ENCODE measurements at places on chromosomes 5 and 9. TPM values are rescaled to one million over a fixed set of nuclear protein-coding genes. Genes with fewer than 3 reads are reported as not detected.

GRCh38 chr9:122402403-122402871 is 31.6 kb downstream of the PTGS1 start:
- no peak overlapping the region for H3K4me3 ChIP-seq
- no peaks in the 10 kb centered on the region for H3K36me3 ChIP-seq
- no peak for DNase-seq
- peaks cover 5% of the 10 kb centered on the region for H3K27me3 ChIP-seq

- DNase-seq = no peak
- H3K27ac ChIP-seq = no peak overlapping the region
- H3K36me3 ChIP-seq = no peaks in the 10 kb centered on the region
- H3K4me3 ChIP-seq = no peak overlapping the region
- no peaks in the 10 kb centered on the region for H3K27me3 ChIP-seq
These were observed 474.0 kb upstream of the DAB2 start for GRCh38 chr5:39898731-39899130.

- DNase-seq = no peak
- no peaks in the 10 kb centered on the region for H3K27me3 ChIP-seq
- H3K4me1 ChIP-seq = peaks cover 30% of the 10 kb centered on the region
- H3K4me3 ChIP-seq = no peak overlapping the region
These were observed 20.4 kb downstream of the XRCC4 start for GRCh38 chr5:83097689-83098231.

DNA sequence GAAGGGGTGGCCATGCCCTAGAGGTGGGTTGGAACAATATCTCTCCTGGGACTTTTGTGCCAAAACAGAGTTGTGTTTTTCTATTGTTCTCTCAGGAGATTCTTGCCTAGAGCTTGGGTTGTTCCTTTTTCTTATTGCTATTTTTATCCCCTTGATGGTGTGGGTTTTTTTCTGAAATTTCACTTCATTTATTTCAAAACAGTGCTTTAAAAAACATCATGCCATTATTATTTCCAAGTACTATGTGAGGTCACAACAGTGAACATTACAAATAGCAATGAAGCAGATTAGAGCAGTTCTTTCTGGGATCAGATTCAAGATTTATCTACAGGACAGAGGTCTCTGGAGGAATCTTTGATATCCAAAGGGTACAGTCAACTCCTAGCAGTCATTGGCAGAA is 76.6 kb downstream of the ACTBL2 start:
- H3K36me3 ChIP-seq = no peaks in the 10 kb centered on the region
- H3K27ac ChIP-seq = peak overlapping the region; percentile 10
- no peak for DNase-seq
- H3K4me1 ChIP-seq = peaks cover 58% of the 10 kb centered on the region
- no peak overlapping the region for H3K4me3 ChIP-seq

DNA sequence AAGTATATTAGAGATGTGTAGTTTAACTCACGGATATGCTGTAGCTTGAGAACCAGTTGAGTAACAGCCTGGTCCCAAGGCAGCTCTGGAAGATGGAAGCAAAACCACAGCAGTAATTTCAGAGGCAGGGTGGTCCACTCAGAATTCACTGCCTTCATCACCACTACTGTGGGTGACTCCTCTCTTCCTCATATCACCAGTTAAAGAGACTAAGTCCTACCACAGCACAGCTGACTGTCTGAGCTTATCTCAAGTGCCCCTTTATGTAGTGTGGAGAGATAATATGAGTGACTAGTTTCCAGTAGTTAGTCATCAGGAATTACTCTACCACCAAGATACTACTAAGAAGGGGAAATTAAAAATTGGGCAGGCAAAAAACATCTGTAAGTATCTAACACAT is 1571.2 kb upstream of the C9orf72 start:
- no peak overlapping the region for H3K27ac ChIP-seq
- H3K36me3 ChIP-seq = no peaks in the 10 kb centered on the region
- no peak overlapping the region for H3K4me3 ChIP-seq
- DNase-seq = no peak
- no peaks in the 10 kb centered on the region for H3K4me1 ChIP-seq

DNA sequence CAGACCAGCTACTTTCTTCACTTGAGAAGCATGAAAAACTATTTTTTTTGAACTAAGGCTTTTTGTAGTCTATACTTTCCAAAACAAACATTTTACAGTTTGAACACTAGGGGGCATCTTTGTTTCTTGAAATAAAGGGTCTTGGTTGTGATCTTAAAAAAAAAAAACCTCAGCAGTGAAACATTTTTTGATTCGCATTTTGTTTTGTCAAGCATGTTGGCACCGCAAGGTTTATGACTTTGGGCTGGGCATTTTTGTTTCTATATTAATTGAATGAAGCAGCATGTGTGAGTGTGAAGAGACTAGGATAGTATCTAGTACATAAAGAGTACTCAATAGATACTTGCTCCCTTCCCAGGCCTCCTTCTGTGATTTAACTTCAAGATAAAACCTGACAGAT is 31.6 kb upstream of the ACOT12 start:
- no peaks in the 10 kb centered on the region for H3K36me3 ChIP-seq
- H3K4me1 ChIP-seq = peaks cover 5% of the 10 kb centered on the region
- H3K27ac ChIP-seq = no peak overlapping the region

GRCh38 chr9:105911104-105911911 is 217.0 kb downstream of the TMEM38B start:
- H3K27ac ChIP-seq = no peak overlapping the region
- no peak for DNase-seq
- H3K27me3 ChIP-seq = no peaks in the 10 kb centered on the region

DNA sequence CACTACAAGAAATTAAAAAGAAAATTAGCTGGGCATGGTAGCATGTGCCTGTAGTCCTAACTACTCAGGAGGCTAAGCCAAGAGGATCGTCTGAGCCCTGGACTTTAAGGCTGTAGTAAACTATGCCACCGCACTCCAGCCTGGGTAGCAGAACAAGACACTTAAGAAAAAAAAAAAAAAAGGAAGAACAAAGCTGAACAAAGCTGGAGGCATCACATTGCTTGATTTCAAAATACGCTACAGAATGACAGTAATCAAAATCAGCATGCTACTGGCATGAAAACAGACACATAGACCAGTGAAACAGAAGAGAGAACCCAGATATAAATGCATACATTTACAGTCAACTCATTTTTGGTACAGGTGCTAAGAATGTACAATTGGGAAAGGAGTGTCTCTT is 14.5 kb upstream of the OTULIN start:
- no peak overlapping the region for H3K4me3 ChIP-seq
- H3K4me1 ChIP-seq = peaks cover 4% of the 10 kb centered on the region
- no peak for DNase-seq
- H3K27me3 ChIP-seq = no peaks in the 10 kb centered on the region
- no peaks in the 10 kb centered on the region for H3K36me3 ChIP-seq

DNA sequence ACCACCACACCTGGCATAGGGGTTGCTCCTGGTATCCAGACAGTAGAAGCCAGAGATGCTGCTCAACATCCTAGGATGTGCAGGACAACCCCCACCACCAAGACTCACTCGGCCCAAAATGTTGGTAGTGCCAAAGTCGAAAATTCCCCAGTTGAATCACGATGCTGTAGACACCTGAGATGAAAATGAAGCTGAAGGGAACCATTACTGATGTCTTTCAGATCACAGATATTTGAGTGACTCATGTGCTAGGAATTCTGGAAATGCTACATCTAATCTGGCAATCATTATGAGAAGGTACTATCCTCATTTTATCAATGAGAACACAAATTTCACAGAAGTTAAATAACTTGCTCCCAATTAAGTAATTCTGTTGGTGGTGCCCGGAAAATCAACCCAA is 21.0 kb upstream of the UBE2QL1 start:
- peaks cover 7% of the 10 kb centered on the region for H3K4me1 ChIP-seq
- no peaks in the 10 kb centered on the region for H3K36me3 ChIP-seq
- no peak overlapping the region for H3K27ac ChIP-seq
- DNase-seq = no peak
- H3K4me3 ChIP-seq = no peak overlapping the region
- no peaks in the 10 kb centered on the region for H3K27me3 ChIP-seq

- no peaks in the 10 kb centered on the region for H3K27me3 ChIP-seq
- no peak for DNase-seq
- H3K4me1 ChIP-seq = no peaks in the 10 kb centered on the region
- H3K27ac ChIP-seq = no peak overlapping the region
- no peaks in the 10 kb centered on the region for H3K36me3 ChIP-seq
- no peak overlapping the region for H3K4me3 ChIP-seq
These were observed 114.6 kb upstream of the SPOCK1 start for GRCh38 chr5:137613554-137614265.

DNA sequence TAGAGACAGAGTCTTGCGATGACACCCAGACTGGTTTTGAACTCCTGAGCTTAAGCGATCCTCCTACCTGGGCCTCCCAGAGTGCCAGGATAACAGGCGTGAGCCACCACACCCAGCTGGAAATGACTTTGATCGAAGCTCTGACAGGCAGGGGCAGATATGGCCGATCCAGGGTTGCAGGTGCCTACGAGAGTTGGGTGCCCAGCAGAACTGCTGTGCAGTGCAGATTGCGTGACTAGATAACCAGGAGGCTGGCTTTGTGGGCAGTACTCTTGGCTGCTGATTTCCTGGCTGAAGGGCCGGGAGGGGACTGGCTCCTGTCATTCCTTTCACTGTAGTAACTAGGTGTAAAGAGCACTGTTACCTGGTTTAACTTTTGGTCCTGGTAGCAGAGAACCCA is 11.8 kb downstream of the TBC1D13 start:
- DNase-seq = no peak
- H3K27ac ChIP-seq = no peak overlapping the region
- no peaks in the 10 kb centered on the region for H3K27me3 ChIP-seq
- H3K4me3 ChIP-seq = no peak overlapping the region
- H3K36me3 ChIP-seq = peaks cover 5% of the 10 kb centered on the region
- H3K4me1 ChIP-seq = no peaks in the 10 kb centered on the region

DNA sequence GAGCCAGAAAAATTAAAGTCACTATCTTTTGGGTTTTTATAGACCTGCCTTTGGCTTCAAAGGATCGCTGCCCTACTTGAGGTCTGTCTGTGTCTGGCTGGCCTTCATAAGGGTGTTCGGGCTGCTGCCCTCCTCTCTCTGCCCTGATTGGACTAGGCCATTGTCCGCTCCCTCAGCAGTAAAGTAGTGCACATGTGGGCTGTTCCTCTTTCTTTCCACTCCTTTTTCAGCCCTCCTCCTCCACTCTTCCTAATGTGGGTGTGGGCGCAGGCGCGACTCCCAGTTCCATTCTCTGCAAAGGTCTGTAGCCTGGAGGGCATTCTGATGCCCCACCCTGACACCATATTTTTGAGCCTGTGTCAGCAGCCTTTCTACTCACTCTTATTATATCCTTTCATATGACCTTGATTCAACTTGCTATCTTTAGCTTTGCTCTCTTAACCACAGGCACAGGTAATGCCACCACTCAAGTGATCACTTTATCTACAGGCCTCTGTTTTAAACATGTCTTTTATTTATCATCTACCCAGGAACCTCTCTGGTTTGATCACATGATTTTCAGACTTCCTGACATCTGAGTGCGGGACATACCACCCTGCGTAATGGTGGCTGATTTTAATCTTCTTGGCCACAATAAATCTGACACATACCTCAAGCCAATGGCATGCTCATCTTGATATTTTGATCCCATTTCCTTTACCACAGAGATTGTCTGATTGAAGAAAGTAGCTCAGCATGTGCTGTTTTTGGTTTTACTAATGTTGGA is 144.5 kb downstream of the AOPEP start:
- H3K4me3 ChIP-seq = no peak overlapping the region
- H3K27me3 ChIP-seq = no peaks in the 10 kb centered on the region
- peaks cover 7% of the 10 kb centered on the region for H3K4me1 ChIP-seq
- DNase-seq = peak; percentile 82
- no peaks in the 10 kb centered on the region for H3K36me3 ChIP-seq

- no peak overlapping the region for H3K4me3 ChIP-seq
- no peaks in the 10 kb centered on the region for H3K4me1 ChIP-seq
- no peak for DNase-seq
- no peaks in the 10 kb centered on the region for H3K27me3 ChIP-seq
- H3K36me3 ChIP-seq = no peaks in the 10 kb centered on the region
These were observed 79.3 kb downstream of the CACNA1B start for GRCh38 chr9:137956688-137957385.

GRCh38 chr5:150651924-150652671 is 9.0 kb upstream of the MYOZ3 start:
- H3K4me1 ChIP-seq = peaks cover 88% of the 10 kb centered on the region
- peaks cover 57% of the 10 kb centered on the region for H3K36me3 ChIP-seq
- peak overlapping the region; percentile 97 for H3K27ac ChIP-seq

GRCh38 chr5:137693307-137693950 is 42.5 kb downstream of the KLHL3 start:
- H3K4me1 ChIP-seq = peaks cover 32% of the 10 kb centered on the region
- no peak for DNase-seq

GRCh38 chr5:179817890-179818745 is 2.6 kb upstream of the SQSTM1 start:
- peak overlapping the region; percentile 7 for H3K4me3 ChIP-seq
- no peaks in the 10 kb centered on the region for H3K27me3 ChIP-seq
- peaks cover 52% of the 10 kb centered on the region for H3K4me1 ChIP-seq
- H3K27ac ChIP-seq = peak overlapping the region; percentile 99

DNA sequence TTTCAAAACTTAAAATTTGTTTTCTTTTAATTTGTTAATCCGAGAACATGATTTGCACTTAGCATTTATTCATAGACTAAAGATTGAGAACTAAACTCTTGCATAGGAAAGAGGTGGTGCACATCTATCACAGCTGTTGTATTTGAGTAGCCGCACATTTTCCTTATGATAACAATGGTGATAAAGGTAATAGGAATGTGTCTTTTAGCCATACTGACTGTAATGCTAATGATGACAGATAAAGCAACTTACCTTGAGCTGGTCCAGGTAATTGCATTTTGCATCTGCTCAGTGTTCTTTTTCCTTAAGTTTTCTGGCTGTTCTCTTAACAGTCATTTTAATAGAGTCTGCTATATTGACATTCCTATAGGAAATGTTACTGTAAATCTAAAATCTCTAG is 19.0 kb downstream of the PHAX start:
- peaks cover 90% of the 10 kb centered on the region for H3K36me3 ChIP-seq
- H3K27me3 ChIP-seq = no peaks in the 10 kb centered on the region
- no peak overlapping the region for H3K27ac ChIP-seq
- H3K4me3 ChIP-seq = no peak overlapping the region

DNA sequence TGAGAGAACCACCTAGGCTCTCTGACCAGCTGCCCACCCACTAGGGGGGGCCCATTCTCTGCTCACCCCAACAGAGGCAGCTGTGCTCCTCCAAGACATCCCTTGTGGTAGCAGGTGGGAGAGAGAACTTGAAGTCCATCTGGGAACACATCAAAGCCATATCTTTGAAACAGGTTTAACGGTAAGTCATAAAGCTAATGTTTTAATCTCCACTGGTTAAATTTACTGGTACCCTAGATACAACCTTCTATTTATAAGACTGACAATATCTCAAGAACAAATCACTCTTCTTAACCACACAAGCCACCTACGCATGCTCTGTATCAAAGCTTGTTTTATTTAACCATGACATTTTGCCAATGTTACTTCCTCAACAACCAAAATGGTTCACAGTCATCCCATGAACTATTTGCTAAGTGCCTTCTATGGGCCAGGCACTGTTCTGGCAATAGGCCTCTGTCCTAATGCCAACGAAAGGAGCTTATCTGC is 20.4 kb downstream of the AUH start:
- no peak overlapping the region for H3K4me3 ChIP-seq
- no peaks in the 10 kb centered on the region for H3K27me3 ChIP-seq
- H3K4me1 ChIP-seq = peaks cover 8% of the 10 kb centered on the region
- no peak for DNase-seq
- peaks cover 14% of the 10 kb centered on the region for H3K36me3 ChIP-seq
- no peak overlapping the region for H3K27ac ChIP-seq

PITX1 gene
- 0.03 TPM for polyA plus RNA-seq

GALNT12 gene
- 0.23 TPM for polyA plus RNA-seq

ALDH1A1 gene
- polyA plus RNA-seq = 17.2 TPM

ADAMTS2 gene
- polyA plus RNA-seq = 1.8 TPM

PLPP7 gene
- polyA plus RNA-seq = 166 TPM

CCDC192 gene
- 0.07 TPM for polyA plus RNA-seq
